ENCODE measurements at places on chromosomes 16 and 17. TPM values are rescaled to one million over a fixed set of nuclear protein-coding genes. Genes with fewer than 3 reads are reported as not detected.

The HNF1B gene
- 1.5 TPM for total RNA-seq

The SLC38A7 gene
- 23.9 TPM for total RNA-seq

The CIITA gene
- 738 TPM for total RNA-seq

The SRL gene
- total RNA-seq: not detected

The HOXB9 gene
- total RNA-seq: not detected

GRCh38 chr16:57301126-57301817 is 16.8 kb upstream of the PLLP start:
- no peak for DNase-seq

The GFER gene
- total RNA-seq: 28.2 TPM
